ENCODE measurements at places on chromosomes 1 and 21. TPM values are rescaled to one million over a fixed set of nuclear protein-coding genes. Genes with fewer than 3 reads are reported as not detected.

The TNFSF18 gene
- total RNA-seq = not detected

The VSIG8 gene
- not detected for total RNA-seq

The PIGV gene
- total RNA-seq = 5.2 TPM

The ROR1 gene
- total RNA-seq = 8.5 TPM

The NBPF6 gene
- 0.26 TPM for total RNA-seq

The CEP85 gene
- total RNA-seq = 10.8 TPM

The OR2AK2 gene
- total RNA-seq = not detected

The MAB21L3 gene
- not detected for total RNA-seq

The NBPF8 gene
- 4.8 TPM for total RNA-seq

The SYCP1 gene
- not detected for total RNA-seq

The CIART gene
- 0.95 TPM for total RNA-seq

The MASP2 gene
- 0.33 TPM for total RNA-seq

The EEIG2 gene
- 6.4 TPM for total RNA-seq

The SPRR2A gene
- total RNA-seq = not detected

The PRAMEF33 gene
- total RNA-seq = not detected

The C1orf167 gene
- total RNA-seq = not detected

The CFAP74 gene
- total RNA-seq = not detected

The RXRG gene
- total RNA-seq = not detected

The LCE1A gene
- total RNA-seq = not detected

The CYP4Z1 gene
- total RNA-seq = not detected
